ENCODE measurements at places on chromosomes 1 and 21.
A peak's percentile ranks its signal among the peaks of the same experiment; 100 is the strongest.

GRCh38 chr1:185914089-185914488, 179.9 kb downstream of the HMCN1 start:
- no peak for DNase-seq

DNA sequence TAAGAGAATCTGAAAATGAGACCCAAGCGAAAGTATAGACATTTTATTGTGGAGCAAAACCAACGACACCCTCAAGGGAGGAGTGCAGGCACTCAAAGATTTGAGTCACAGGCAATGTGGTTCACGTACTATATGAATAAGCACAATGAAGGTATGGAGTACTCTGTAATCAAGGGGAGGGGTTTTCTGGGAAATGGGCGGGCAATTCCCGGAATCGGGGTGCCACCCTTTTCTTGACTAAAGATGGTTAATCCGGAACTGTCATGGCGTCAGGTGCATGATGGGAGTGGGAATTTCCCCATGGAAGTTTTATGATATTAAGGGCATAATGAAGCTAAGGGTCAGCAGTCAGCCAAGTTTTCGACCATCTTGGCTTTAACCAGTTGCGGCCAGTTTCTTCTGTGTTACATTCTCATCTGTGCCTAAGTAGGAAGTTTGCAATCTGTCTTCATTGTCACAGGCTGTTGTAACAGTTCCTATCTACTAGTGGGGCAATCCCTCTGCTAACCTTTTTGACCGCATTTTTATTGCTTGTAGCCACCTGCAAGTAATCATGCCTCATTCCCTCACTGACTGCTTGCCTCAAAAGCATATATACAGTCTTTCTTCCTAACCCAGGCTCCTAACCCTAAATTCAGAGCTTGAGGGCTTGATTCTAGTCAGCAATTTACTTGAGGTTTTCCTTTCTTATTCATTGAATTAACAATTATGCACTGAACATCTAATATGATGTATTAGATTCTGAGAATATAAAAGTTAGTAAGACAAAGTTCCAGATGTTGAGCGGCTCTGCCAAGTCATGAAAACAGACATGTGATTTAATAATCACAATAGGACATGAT, 775 bp upstream of the AIM2 start:
- peak; percentile 94 for DNase-seq

DNA sequence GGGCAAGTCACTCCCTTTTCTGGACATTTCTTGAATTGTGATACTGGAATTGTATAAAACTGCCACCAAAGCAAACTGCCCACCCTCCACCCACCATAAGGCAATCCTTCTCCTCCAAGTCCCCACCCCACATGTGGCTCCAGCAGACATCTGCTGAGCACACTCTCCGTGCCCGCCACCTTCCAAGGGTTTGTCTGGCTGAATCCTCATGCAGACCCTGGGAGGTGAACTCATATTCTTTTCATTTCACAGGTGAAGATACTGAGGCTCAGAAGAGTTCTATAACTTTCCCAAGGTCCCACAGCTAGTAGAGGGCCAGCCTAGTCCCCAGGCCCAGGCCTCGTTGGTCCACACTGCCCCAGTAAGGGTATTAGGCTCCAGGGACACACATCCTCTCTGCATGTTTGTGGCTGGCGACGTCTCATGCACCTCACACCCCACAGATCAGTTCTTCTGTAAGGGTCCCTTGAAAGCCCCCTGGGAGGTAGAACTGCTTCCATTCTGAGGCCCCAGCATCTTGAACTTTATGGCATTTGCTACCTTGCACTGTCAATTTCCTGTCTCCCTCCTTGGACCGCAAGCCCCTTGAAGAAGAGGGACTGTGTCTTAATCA, 14.1 kb downstream of the CNTN2 start:
- no peak for DNase-seq

GRCh38 chr1:10632691-10633090, 157.9 kb downstream of the PEX14 start:
- no peak for DNase-seq

- no peak for DNase-seq
These were observed 22.8 kb downstream of the MYOM3 start for GRCh38 chr1:24089027-24089742.

DNA sequence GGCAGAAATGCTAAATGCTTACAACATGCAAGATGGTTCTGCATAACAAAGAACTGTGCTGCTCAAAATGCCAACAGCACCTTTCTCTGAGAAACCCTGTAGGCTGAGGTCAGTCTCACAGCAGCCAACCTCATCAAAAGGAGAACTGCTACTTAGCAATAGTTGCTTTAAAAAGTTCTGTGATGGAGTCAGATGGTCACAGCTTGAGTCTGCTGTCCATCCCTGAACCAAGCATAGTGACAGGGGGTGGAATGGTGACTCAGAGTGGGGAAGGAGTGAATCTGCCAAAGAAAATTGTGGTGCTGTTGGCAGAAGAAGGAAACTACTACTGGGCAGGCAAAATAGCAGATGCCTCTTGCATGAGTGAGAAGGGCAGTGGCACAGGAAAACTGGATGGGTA, 106.0 kb upstream of the FAM78B start:
- DNase-seq, result no peak

- no peak for DNase-seq
These were observed 127.9 kb downstream of the PLPP3 start for GRCh38 chr1:56451491-56451890.

GRCh38 chr1:23168079-23168444, 594 bp downstream of the LUZP1 start:
- DNase-seq, result peak; percentile 42

- no peak for DNase-seq
These were observed 178.7 kb upstream of the RUNX1 start for GRCh38 chr21:35227786-35228185.

DNA sequence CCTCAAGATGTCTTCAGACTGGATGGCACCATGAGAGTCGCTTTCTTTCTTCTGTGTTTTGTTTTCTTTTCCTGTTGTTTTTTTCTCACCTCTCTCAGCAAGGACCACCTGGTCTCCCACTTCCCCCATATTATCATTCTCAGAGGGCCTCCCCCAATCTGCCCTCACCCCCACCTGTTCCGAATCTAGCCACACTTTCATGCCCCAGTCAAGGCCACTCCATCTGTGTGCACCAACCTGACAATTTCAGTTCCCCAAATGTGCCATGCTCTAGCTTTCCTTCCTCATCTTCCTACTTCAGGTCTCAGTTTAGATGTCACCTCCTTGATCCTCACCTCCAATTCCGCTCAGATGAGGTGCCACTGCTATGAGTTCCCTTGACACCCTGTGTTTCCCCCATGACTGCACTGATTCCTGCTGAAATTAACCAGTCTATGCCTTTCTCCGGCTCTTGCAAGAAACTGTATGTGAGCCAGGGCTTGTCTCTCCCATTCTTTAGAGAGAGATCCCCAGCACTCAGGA, 146.2 kb downstream of the PLPP3 start:
- DNase-seq, result no peak

GRCh38 chr1:8523666-8524206, 205.8 kb downstream of the SLC45A1 start:
- peak; percentile 32 for DNase-seq

DNA sequence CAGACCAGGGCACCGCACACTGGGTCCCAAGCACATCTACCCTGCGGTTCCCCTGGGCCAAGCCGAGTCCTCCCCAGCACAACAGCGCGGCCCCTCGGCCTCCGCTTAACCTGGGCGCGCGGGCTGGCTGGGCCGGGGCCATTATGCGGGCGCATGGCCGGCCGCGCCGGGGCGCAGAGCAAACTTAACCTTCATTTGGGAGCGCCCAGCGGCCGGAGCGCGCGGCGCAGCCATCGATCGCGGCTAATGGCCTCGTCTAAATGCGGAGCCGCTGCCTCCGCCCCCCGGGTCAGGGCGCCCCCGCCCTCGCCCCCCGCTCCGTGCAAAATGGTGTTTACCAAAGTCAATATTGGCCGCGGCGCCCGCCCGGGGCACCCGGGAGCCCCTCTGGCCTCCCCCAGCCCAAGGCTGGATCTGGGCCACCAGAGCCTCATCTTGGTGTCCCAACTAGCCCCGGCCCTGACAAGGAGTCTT, 272.1 kb downstream of the TRABD2B start:
- DNase-seq, result no peak

GRCh38 chr1:167763525-167764220, 41.9 kb downstream of the MPZL1 start:
- DNase-seq, result no peak

DNA sequence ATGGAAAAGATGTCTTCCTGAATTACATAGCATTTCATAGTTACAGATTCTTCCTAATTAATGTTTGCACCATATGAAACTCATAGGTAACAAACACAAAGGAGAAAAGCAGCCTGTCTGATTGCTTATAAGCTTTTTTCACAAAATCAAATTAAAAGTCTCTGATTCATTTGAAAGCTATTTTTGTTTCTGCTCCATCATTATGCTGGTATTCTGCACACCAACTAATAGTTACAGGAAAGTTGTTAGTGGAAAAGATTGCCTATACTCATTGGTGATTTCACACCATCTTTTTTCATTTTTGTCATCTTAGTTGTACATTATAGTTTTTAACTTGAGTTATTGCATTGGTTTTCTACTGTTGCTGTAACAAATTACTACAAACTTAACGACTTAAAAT, 70.0 kb downstream of the PRKAA2 start:
- no peak for DNase-seq

- no peak for DNase-seq
These were observed 91.4 kb upstream of the RAVER2 start for GRCh38 chr1:64653466-64653865.

- no peak for DNase-seq
These were observed 46.9 kb downstream of the RASSF5 start for GRCh38 chr1:206554211-206554610.

- DNase-seq, result no peak
These were observed 1.7 kb downstream of the PERM1 start for GRCh38 chr1:980137-980571.

GRCh38 chr1:172727956-172728603, 69.2 kb downstream of the FASLG start:
- DNase-seq, result peak; percentile 68

DNA sequence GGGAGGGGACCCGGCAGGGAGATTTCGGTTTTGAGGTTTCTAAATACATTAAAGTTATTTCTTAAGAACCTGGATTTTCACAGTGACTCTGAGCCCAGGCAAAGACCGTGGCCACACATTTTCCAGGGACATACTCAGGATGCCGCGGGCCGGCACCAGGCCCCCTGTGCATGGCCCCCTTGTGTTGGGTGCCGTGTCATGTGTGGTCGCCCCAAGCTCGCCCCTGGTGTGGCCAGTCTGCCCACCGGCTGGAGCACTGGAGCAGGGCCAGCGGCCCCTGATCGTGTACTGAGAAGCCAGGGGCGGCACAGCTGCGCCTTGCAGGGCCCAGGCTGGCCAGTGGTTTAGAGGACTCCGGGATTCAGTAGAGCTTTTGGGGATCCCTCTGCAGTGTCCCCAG, 26.6 kb downstream of the ARHGEF16 start:
- no peak for DNase-seq

DNA sequence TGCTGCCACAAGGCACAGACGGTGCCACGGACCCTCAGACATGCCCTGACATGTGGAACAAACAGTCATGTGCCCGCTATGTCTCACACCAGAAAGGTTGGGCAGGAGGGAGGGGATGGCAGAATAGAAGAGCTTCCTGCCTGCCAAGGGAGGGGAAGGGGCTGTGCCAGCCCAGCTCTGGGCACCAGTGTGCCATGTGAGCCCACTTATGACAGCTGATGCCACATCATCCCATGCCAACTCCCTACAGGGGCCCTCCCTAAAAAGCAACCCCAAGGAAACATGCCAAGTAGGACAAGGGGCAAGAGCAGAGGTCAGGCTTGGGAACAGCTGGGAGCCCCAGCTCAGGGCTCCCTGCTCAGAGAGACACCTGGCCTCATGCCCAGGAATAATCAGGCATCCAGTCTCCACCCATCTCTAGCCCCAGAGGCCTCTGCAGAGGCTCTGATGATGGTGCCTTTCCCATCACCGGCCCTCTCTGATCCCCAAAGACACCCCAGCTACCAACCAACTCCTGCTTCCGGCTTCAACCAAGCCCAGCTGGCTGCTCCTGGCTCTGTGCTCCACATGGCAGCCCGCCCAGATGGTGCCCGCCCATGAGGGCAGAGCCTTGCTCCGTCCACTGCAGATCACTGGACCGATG, 10.3 kb downstream of the ADGRB2 start:
- no peak for DNase-seq

DNA sequence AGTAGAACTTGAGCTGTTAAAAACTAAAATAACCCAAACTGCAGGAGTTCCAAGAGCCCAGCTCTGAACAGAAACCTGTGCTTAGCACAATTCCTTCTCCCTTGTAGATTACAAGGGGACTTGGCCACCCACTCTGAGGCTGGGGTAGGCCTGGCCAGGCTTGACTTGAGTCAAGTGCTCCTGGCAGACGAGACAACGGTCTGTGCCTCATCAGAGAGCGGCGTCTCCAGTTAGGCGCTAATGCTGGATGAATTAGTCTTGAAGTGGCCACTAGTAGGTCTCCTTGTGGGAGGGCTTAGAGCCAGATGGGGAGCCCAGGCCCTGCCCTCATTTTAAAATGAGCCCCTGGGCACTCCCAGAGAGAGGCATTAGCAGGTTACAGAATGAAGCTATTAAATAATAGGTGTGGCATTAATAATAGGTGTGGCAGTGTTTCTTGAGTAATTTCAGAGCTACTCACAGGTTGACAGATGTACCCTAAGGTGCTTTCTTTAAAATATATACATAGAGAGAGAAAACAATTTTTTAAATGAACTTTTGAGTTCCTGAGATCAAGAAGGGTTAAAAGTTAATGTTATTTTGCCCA, 1.1 kb downstream of the EEIG2 start:
- DNase-seq, result peak; percentile 67

GRCh38 chr1:173663159-173663558, 6.5 kb downstream of the ANKRD45 start:
- DNase-seq, result no peak

- DNase-seq, result no peak
These were observed 35.2 kb downstream of the TGFB2 start for GRCh38 chr1:218380125-218380977.

GRCh38 chr1:19646377-19647319, 2.5 kb downstream of the NBL1 start:
- DNase-seq, result peak; percentile 30

DNA sequence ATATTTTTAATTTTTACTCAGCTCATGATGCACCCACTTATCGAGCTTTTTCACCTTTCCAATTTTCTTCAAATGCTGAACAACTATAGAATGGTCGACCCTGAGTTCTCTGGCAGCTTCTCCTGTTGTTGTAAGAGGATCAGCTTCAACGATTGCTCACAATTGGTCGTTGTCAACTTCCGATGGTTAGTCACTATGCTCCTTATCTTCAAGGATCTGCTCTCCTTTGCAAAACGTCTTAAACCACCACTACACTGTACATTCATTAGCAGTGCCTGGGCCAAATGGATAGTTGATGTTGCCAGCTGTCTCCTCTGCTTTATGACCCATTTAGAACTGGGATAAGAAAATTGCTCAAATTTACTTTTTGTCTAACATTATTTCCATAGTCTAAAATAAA, 385.9 kb upstream of the LYPLAL1 start:
- no peak for DNase-seq

- DNase-seq, result no peak
These were observed 21.1 kb upstream of the SLC22A15 start for GRCh38 chr1:115955228-115955627.

Measured in activated CD8-positive, alpha-beta T cell treated with anti-CD3 and anti-CD28 coated beads, Interleukin-2, amount 10 ng/mL, durations not matched to agents 7 days and 5 days (primary cell).